ENCODE measurements at places on chromosomes 2 and 18.

DNA sequence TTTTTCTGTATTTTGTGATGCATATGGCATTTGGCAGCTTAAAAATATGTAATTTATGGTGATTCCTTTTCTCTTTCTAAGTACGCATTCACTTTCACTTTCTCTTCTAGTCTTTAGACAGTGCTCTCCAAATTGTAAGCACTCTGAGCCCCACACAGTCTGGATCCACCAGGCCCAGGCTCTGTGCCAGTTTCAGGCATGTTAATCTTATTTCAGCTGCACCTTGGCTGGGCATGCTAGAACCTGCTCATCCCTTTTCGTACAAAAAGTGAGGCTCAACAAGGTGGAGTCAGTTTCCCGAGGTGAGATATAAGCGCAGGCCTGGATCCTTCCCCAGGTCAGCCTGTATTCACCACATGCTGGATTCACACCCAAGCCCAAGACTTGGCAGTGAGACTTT lies 203.9 kb downstream of the MTX2 start:
- no peak for DNase-seq

GRCh38 chr2:150811259-150811855 lies 323.9 kb upstream of the RND3 start:
- no peak for DNase-seq

DNA sequence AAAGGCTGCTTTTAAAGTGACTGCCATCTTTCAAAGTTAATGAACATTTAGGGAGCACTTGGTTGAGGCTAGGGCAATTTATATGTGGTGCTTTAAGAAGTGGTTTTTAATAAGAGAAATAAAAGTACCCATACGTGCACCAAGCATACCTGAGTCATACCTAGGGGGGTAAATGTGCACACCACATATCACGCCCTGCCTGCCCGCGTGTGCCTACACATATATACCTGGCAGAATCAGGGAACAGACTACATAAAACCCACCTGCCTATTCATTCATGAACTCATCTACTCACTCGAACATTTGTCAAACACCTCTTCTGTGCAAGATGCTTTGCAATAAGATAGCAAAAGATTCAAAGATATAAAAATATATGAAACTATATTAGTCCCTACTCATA lies 69.3 kb upstream of the TMEM200C start:
- DNase-seq = no peak

- no peak for DNase-seq
These were observed 92.4 kb downstream of the PLB1 start for GRCh38 chr2:28588292-28588670.

DNA sequence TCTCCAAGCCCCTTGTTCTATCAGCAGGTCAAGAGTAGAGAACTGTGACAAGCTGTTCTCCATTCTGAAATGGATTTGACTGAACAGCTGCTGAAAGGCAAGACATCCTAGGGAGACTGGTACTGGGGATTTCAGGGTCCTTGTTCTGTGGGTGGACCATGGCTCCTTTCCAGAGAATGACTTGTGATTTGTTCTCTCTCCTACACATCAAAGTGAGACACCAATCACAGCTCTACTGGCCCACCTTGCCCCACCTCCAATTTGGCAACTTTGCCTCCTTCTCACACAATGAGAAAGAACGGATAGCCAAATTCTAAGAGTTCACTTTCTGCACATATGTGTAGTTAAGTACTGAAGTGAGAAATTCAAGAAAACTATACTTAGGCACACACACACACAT lies 67.4 kb downstream of the BCL11A start:
- DNase-seq = no peak

GRCh38 chr2:202690321-202690900 lies 55.6 kb downstream of the FAM117B start:
- DNase-seq = no peak

DNA sequence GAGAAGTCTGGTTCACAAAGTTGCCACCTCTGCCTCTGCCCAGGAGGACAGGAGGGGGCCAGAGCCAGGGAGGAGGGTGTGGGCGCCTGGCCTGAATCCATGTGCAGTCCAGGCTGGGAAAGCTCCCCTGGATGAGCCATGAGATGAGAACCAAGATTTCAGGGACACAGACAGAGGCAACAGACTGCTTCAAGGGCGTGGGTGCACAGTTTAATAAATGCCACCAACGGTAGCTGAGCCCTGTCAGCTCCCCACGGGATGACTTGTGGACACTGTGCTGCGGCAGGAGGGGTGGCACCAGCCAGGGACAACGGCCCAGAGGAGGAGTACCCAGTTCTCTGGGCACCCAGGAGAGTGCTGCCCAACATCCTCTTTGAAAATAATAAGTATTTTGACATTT lies 15.2 kb downstream of the CAPG start:
- DNase-seq = no peak

GRCh38 chr2:120204022-120204405 lies 19.2 kb downstream of the TMEM185B start:
- no peak for DNase-seq

DNA sequence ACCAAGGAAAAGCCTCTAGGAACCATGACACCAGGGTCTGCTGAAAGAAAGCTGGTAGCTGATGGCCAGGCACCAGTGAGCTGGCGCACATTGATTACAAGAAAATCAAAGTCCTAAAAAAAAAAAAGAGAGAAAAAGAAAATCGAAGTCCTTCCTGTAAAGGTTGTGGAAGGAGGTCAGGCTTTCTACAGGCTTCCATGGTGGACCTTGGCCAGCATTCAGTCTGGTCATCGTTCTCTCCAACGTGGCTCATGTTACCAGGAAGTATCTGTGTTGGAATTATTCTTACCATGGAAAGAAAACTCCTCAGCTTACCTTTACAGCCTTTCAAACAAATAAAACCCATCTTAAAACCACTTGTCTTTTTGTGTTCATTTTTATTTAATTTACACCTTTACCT lies 65.6 kb downstream of the CYB5A start:
- no peak for DNase-seq

DNA sequence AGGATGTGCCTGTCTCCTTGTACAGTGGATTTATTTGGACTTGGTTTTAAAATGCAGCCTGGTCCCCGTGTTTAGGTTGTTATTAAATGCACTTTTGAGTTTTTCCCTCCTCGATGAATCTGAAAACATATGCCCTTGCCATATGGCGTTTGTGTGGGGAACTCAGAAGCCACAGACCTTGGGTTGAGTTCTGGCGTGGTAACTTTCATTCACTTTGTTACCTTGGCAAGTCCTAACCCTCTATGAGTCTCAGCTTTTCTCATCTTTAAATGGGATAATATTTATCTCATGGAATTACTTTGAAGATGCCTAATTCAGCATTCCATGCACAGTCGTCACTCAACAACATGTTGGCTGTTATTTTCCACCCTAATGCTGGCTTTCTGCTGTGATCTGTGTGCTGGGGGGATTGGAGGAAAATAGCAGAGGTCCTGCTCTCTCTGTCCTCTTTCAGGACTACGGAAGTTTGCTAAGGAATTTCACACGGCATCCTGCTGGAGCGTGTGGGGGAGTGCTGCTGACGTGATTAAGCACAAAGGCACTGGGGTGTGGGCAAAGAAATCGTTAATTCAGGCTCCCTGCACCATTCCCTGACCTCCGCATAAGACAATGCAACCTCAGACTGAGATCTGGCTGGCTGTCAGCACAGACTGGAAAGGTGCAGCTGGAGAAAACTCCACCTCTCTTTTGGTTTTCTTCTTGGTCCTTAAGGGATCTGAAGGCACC lies 61.7 kb downstream of the LDLRAD4 start:
- DNase-seq = no peak

DNA sequence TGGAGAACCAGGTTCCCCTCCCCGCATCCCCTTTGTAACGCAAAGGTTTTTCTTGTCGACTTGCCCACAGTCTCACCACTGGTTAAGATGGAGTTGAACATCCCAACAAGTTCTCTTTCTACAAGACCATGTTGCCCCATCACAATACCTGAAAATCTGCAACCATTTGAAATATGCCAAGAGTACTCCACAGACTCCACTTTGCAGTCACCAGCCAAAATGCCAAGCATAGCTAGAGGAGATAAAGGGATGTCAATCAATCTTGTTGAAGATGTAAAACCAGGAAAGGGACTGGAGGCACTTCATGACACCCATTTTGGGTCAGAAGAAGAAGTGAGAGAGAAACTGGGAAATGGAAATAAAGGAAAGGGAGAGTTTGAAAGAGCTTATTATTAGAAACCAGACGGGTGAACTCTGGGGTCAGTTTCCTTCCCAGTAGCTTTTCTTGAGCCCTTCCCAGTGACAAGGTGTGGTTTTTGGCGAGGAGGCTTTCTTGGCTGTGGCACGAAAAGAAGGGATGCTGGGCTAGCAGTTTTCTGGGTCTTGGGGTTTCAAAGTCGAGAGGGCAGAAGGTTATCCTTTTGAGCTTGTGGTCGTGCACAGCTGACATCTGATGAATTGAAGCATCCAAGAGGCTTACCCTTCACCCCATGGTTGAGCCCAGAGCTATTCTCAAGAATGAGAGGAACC lies 79.3 kb downstream of the ACAA2 start:
- no peak for DNase-seq

GRCh38 chr18:53025247-53025646 lies 685.2 kb downstream of the DCC start:
- DNase-seq = no peak

DNA sequence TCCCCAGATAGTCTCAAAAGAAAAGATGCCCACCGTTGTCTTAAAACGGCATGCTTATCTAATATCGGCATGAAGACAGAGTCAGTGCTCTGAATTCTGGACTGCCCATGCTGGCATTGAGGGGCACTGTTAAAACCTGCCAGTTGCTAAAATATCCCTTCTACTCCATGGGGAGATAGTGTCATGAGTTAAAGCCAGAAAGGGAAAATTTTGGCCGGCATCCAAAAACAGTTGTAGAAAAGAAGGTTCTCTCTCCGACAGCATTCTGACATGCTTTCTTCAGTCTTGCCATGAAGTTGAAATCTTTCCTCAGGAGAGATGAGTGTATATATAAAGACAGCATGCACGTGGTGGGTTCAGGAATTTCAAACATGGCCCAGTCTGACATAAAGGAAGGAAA lies 401.3 kb upstream of the PIK3C3 start:
- DNase-seq = no peak

- DNase-seq = no peak
These were observed 99.6 kb downstream of the TXNL1 start for GRCh38 chr18:56538746-56539145.

DNA sequence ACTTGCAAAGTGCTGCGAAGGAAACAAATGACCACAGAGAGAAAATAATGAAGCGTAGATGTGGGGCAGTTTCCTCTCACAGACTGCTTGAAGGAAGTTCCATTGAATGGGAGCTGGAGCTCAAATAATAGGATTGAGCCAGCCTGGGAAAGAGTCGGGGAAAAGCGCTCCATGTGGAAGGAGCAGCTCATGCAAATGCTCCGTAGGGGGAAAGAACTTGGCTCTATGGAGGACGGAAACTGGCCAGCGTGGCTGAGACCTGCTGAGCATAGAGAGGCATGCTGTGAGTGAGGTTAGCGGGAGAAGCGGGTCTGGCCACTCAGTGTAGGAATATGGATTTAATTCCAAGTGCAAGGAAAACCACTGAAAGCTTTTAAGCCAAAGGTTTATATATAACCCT lies 28.6 kb upstream of the VIT start:
- no peak for DNase-seq

All from right renal pelvis (tissue), 4 donors.